Activated CD4-positive, alpha-beta T cell treated with anti-CD3 and anti-CD28 coated beads, Interleukin-2, amount 10 ng/mL, durations not matched to agents 24 days and 14 days (primary cell): ENCODE measurements at places on chromosomes 2 and 18.
A peak's percentile ranks its signal among the peaks of the same experiment; 100 is the strongest.

DNA sequence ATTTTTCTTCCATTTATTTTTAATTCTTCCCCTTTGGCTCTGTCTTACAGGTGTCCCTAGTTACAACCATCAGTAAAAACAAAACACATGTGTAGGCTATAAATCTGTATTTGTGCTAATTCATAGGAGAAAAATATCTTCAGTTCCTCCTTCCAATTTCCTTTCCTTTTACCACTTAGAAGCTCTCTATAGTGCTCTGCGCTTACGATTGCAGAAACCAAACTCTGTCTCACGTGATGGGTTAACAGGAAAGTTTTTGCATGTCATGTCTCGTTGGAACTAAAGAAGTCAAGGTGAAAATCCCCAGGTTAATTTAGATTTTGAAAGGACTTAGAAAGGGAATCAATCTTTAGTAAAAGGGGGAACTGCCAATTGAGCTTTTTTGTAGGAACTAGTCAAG is 1390.5 kb upstream of the ZEB2 start:
- DNase-seq, result no peak

- no peak for DNase-seq
Observed at GRCh38 chr2:231429152-231429551, 33.6 kb downstream of the B3GNT7 start.

DNA sequence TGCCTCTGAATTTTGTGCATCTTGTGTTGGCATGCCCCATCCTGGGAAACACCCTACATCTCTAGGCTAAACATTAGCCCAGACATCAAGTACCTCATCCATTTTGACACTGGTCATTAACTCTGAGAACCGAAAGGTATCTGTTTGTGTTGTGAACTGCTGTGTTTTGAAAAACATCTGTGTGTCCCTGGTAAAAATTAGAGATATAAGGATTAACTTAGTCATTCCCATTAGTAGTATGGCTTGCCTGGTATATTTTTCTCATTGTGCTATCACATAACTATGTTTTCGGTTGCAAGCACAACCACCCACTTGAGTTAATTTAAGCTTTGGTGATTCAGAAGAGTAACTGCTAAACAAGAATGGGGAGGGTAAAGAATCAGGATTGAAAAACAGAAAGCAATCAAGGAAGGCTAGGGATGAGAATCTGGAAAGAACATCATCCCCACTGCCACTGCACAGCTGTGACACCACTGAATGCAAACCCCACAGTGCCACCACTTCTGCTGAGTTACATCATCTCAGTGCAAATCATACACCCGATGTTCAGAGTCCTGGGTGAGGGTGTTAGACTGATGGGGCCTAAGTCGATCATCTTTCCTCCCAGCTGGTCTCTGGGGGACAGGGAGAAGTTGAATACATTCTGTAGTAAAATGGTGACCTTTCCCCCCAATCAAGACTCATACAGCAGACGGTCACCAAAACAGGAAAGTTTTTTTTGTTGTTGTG is 234.0 kb downstream of the EPHA4 start:
- no peak for DNase-seq

DNA sequence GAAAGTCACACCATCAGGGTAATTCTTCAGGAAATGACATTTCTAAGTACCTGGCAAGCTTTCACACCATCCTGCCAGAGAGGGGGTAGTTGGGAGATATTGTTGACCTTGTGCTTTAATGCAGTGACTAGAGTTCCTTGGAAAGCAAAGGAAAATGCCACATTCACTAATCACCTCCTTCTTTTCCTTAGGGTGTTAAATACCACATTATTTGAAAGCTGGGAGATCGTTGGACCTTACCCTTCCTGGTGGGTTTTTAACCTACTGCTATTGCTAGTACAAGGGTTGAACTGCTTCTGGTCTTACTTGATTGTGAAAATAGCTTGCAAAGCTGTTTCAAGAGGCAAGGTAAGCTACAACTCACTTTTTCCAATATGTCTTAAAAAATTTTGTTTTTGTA is 37.0 kb upstream of the NOSTRIN start:
- DNase-seq, result no peak

GRCh38 chr2:28178946-28179345 is 213.7 kb upstream of the FOSL2 start:
- DNase-seq, result no peak

DNA sequence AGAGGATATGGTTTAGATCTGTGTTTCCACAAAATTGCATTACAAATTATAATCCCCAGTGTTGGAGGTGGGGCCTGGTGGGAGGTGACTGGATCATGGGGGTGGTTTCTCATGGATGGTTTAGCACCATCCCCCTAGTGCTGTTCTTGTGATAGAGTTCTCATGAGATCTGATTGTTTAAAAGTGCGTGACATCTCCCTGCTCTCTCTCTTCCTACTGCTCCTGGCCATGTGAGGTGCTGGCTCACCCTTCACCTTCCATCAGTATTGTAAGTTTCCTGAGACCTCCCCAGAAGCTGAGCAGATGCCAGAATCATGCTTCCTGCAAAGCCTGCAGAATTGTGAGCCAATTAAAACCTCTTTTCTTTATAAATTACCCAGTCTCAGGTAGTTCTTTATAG is 33.1 kb downstream of the LHCGR start:
- no peak for DNase-seq

DNA sequence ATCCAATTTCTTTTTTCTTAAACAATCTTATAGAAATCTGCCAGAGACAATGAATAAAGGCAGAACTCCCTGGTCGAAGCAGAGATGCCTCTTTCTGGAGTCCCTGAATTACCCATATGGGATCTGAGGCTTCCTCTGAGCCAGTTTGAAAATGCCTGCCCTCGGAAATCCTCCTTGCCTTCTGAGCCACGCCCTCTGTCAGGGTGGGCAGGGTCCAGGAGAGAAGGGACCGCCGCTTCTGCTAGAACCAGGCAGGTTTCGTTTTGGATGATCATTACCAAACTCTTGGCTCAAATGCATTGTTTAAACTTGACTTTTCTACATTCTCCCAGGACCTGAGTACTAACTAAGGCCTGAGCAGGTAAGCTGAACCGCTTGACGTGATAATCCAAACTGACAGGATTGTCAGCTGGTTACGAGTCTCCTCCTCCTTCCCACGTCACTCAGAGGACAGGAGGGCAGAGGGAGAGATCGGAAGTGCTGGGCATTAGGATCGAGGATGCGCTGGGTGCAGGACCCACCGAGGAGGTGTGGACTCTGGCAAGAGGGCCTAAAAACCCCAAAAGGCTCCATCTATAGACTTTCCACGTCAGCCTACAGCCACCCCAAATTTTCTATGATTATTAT is 128.4 kb downstream of the KLHL29 start:
- no peak for DNase-seq

DNA sequence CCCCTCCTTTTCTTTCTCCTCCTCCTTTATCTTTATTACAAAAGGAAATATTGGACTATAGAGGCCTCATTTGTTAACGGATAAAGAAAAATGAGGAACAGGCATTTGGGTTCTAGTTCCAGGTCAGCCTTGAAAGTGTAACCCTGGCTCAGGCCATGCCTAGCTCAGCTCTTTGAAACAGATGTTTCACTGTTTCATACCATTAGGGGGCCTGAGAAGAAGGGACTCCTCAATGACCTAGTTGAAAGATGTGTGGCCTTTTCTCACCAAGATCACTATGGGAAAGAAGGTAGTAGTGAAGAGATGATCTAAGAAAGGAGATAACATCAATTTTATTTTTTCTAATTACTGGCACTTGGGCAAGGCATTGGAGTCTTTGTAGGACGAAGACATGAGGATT is 952.7 kb downstream of the SLC4A3 start:
- DNase-seq, result peak; percentile 5

DNA sequence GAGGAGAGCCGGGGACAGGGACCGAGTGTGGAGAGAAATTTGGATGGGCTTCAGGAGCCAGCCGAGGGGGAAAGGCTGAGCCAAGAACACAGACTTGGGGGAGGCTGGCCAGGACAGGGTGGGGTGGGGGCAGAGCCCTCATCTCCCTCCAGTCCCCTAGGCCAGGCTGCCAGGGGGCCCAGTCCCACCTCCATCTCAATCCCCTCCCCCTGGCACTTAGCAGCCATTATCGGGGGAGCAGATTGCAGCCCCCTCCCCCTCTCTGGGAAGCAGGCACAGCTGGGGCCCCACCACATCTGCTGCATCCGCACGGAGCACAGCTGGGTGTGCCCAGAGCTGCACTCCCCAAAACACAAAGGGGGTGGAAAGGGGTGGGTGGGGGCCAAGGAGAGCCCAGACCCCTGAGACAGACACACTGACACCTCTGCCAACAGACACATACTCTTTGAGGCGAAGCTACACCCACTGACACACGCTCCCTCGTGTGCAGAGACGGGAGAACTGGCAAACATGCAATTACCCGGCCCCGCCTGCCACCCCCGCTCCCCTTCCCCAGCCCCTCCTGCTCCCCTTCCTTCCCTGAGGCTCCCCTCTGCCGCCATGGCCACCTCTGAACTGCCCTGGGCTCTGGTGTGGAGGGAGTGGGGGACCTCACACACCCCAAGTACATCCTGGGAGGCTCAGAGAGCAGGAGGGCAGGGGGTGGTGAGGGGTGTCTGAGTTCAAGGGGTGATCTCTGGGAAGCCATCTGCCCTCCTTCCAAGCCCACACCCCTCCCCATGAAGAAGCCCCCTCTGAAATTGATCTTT is 5.1 kb upstream of the ASIC4 start:
- DNase-seq, result no peak

- no peak for DNase-seq
Observed at GRCh38 chr18:26700201-26700600, 151.8 kb upstream of the KCTD1 start.

GRCh38 chr2:52658598-52658997 is 1109.0 kb upstream of the CHAC2 start:
- no peak for DNase-seq

DNA sequence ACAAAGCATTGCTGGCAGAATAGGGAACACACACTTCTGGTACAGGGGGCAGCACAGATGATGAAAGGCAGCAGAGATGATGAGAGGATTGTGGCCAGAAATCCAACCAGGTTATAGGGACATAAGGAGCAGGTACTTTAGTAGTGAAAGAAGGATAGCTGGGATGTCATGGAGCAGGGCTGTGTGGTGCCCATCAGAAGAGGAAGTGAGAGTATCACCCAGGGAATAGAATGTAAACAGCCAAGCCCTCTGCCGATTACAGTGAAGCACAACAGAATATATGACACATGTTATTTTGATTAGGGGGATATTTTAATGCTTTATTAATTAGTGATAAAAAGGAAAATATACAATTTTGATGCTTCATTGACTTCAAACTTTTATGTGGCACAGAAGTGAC is 883.4 kb upstream of the CDH2 start:
- no peak for DNase-seq

DNA sequence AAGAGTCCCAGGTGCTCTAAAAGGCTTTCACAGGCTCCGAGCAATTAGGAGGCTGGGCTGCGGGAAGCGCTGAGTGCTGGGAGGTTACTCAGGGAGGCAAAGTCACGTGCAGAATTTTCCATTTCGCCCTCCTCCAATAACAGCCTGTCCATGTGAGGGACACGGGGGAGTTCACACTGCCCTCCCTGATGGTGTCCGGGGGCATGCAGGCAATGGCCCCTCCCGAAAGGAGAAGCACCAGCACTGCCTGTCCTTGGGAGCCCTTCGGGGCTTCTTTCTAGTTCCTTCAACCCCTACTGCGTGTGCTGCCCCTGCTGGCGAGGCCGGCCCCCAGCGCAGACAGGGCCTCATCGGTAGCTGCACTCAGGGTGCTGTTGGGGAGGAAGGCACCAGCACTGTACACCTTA is 63.1 kb upstream of the HPCAL1 start:
- DNase-seq, result no peak

DNA sequence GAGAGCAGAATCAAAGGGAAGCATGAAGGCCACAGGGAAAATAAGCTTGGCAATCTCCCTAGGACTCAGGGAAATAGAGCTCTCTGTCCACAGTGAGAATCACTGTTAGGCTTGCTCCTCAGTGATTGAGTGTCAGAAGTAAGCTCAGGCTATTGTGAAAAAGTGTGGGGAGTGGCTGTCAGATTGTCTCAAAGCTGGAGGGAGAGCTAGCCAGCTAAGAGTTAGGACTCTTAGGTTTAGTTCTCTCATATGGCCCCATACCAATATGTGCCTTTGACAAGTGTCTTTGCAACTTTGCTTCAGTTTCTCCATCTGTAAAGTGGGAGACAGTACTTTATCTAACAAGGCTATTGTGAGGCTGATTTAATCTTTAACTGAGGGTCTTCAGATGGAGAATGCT is 17.2 kb downstream of the EIF4E2 start:
- no peak for DNase-seq

DNA sequence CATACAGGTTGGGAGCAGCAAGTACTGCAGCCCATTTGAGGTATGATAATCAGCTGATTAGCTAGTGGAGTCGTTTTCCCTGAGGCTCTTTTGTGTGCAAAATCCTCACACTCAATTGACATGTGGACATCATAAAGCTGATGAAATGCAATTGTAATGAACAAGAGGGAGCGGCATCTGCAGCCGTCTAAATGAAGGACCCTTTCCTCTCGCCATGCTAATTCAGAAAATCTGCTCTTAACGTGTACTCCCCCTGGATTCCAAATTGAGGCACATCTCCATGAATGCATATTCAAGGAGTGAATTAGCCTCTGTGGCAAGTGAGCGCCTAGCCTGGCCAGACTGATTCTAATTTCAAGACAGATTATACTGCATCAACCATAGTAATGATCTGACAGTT is 260.9 kb upstream of the ATP5MC3 start:
- no peak for DNase-seq

DNA sequence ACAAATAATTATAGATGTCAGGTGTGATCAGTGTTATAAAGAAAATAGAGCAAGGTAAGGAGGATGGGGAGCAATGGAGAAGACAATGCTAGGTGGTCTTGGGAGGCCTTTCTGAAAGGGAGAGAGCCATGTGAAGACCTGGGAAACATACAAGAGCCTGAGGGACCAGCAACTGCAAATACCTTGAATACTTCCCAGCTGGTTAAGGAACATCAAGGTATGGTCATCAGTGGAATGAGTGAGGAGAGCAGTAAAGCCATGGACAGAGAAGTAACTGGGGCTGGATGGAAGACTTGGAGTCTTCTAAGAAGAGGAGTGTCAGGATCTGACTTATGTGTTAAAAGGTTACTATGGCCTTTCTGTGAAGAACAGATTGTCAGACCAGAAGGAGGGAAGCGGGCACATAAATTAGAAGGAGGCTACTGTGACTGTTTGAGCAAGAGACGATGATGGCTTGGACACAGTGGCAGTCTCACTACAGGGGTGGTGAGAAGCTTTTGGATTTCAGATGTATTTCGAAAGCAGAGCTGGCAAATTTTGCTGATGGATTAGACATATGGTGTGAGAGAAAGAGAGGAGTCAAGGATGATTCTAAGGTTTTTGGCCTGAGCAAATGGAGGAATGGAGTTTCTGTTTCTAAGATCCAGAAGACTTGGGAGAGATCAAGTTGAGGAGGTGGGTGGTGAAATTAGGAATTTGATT is 22.8 kb upstream of the EXOC6B start:
- DNase-seq, result no peak

DNA sequence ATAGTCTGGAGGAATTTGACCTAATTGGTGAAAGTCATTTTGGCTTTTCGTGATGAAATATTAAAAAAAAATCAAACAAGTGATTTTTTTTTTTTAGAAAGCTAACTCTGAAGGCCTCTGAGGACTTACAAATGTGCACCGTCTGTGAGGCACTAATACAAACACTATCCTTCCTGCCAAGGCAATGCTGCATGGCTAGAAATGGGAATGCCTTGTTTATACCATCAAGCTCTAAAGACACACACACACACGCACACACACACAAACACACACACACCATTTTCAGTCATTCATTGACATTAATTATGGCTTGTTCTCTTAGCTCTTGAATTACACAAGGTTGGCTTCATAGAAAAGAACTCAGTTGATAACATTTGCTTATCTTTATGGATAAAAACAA is 1242.0 kb upstream of the ACVR2A start:
- DNase-seq, result no peak
